ENCODE measurements at places on chromosomes 11 and 22. TPM values are rescaled to one million over a fixed set of nuclear protein-coding genes. Genes with fewer than 3 reads are reported as not detected.

DNA sequence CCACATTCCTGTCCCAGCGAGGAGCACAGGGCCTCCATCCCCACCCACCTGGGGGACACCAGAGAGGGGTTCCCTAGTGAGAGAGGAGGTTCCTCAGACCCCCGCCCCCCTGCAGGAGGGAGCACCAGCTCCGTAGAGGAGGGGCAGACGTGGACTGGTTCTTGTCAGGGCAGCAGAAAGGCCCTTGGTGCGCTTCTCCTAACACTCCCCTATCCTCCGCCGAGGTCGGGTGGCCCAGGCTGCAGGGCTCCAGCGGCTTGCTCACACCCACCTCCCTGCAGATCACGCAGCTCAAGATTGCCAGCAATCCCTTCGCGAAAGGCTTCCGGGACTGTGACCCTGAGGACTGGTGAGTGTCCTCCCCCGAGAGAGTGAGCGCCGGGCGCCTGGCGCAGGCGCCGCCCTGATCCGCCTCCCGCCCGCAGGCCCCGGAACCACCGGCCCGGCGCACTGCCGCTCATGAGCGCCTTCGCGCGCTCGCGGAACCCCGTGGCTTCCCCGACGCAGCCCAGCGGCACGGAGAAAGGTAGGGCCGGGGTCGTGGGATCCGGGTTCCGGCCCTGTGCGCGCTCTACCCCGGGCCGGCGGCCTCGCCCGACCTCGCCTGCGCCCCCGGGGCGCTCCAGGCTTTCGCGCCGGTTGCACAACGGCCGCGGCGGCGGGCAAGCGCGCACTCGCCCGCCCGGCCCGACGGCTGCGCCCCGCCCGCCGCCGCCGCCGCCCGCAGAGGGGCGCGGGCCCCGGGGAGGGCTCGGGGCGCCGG is 5.1 kb downstream of the TBX1 start:
- DNase-seq: no peak
- H3K36me3 ChIP-seq: no peaks in the 10 kb centered on the region
- H3K4me1 ChIP-seq: peaks cover 4% of the 10 kb centered on the region
- no peak overlapping the region for H3K27ac ChIP-seq
- no peaks in the 10 kb centered on the region for H3K27me3 ChIP-seq

GRCh38 chr11:65976216-65977176 is 15.0 kb downstream of the SART1 start:
- no peak overlapping the region for H3K27ac ChIP-seq
- no peaks in the 10 kb centered on the region for H3K27me3 ChIP-seq
- no peak for DNase-seq
- no peak overlapping the region for H3K4me3 ChIP-seq
- no peaks in the 10 kb centered on the region for H3K4me1 ChIP-seq

The OR10G7 gene
- total RNA-seq: not detected

The USP2 gene
- total RNA-seq: 15.4 TPM

DNA sequence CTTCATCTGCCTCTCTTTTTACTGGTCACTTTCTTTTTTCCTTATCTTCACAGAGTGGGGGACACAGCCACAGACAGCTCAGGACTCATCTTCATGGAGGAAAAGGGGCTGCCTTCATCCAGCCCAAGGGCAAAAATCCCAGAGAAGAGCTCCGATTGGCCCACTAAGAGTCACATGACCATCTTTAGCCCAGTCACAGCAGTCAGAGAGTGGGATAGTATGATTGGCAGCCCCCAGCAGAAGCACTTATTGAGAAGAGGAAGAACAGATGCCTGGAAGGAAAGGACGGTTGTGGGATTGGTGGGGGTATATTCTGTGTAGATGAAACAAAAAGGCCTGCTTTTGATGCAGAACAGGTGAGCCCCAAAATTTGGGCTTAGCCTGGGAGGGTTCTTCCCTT is 77.8 kb downstream of the MN1 start:
- H3K4me1 ChIP-seq: no peaks in the 10 kb centered on the region
- no peaks in the 10 kb centered on the region for H3K36me3 ChIP-seq
- H3K27ac ChIP-seq: no peak overlapping the region

GRCh38 chr11:126061707-126062678 is 673 bp downstream of the CDON start:
- DNase-seq: no peak
- peaks cover 8% of the 10 kb centered on the region for H3K4me1 ChIP-seq
- no peak overlapping the region for H3K27ac ChIP-seq
- peak overlapping the region; percentile 57 for H3K4me3 ChIP-seq

GRCh38 chr11:65856689-65857499 is 1.1 kb downstream of the CFL1 start:
- peaks cover 31% of the 10 kb centered on the region for H3K4me1 ChIP-seq
- H3K36me3 ChIP-seq: peaks cover 48% of the 10 kb centered on the region
- no peaks in the 10 kb centered on the region for H3K27me3 ChIP-seq
- peak overlapping the region; percentile 95 for H3K4me3 ChIP-seq

GRCh38 chr22:32692371-32692770 is 109.1 kb upstream of the TIMP3 start:
- no peaks in the 10 kb centered on the region for H3K27me3 ChIP-seq
- no peak for DNase-seq

DNA sequence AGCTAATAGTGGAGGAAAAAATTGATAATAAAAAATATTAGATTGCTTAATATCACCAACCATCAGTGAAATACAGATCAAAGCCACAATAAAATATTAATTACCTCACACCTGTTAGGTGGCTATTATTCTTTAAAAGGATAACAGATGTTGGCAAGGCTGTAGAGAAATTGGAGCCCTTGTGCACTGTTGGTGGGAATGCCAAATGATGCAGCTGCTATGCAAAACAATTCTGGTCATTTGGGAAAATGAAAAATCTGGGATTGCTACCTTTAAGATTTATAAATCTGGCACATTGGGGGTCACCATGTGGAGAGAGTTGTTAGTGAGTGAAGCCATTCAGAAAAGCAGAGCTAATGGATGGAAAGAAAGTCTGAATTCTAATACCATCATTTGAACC is 143.4 kb downstream of the FCHSD2 start:
- DNase-seq: no peak
- H3K27ac ChIP-seq: peak overlapping the region; percentile 60
- peaks cover 44% of the 10 kb centered on the region for H3K36me3 ChIP-seq
- no peaks in the 10 kb centered on the region for H3K27me3 ChIP-seq
- H3K4me1 ChIP-seq: peaks cover 66% of the 10 kb centered on the region

The SAA4 gene
- total RNA-seq: not detected

DNA sequence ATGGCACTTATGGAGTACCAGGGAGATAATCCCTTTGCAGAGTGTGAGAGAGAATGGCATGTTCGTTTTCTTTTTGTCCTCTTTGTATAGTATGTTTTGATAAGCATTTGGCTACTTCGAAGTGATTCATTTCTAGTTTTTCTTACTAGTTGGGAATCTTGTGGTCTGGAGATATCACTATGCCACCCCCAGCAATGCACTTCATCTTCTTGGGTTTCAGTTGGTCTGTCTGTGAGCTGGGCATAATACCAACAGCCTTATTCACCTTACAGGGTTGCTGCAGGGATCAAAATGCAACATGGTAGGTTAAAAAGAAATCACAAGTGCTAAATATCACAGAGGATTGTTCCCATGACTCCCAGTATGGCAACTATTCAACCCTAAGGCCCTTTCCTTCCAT is 387.8 kb upstream of the CADM1 start:
- no peak overlapping the region for H3K4me3 ChIP-seq
- H3K36me3 ChIP-seq: no peaks in the 10 kb centered on the region
- no peaks in the 10 kb centered on the region for H3K27me3 ChIP-seq
- no peak overlapping the region for H3K27ac ChIP-seq
- no peak for DNase-seq

GRCh38 chr11:16632295-16633200 is 105.9 kb upstream of the C11orf58 start:
- H3K4me1 ChIP-seq: no peaks in the 10 kb centered on the region
- no peak overlapping the region for H3K27ac ChIP-seq
- peak; percentile 62 for DNase-seq
- H3K4me3 ChIP-seq: no peak overlapping the region

GRCh38 chr11:116275635-116276034 is 497.2 kb downstream of the BUD13 start:
- no peak overlapping the region for H3K27ac ChIP-seq
- no peak for DNase-seq
- no peaks in the 10 kb centered on the region for H3K4me1 ChIP-seq
- H3K4me3 ChIP-seq: no peak overlapping the region
- no peaks in the 10 kb centered on the region for H3K27me3 ChIP-seq
- no peaks in the 10 kb centered on the region for H3K36me3 ChIP-seq

DNA sequence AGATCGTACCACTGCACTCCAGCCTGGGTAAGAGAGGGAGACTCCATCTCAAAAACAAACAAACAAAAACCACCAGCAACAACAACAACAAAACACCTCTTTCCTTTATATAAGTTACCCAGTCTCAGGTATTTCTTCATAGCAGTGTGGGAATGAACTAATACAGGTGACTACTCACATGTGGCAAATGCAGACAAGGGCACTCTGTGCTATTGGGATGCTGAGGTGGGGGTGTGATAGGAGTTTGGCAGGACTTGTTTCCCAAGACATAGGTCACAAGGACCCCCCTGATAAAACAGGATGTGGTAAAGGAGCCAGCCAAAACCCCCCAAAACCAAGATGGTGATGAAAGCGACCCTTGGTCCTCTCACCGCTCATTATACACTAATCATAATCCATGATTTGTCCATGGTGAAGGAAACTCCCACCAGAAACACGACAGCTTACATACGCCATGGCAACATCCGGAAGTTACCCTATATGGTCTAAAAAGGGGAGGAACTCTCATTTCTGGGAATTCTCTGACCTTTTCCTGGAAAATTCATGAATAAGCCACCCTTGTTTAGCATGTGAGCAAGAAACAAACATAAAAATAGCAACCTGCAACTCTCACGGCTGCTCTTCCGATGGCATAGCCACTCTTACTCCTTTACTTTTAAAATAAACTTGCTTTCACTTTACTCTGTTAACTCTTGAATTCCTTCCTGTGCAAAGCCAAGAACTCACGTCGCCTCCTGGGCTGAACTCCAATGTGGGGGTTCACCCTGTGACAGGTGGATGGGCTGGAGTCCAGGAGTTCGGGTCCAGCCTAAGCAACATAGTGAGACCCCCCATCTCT is 18.8 kb upstream of the INCENP start:
- no peaks in the 10 kb centered on the region for H3K27me3 ChIP-seq
- 0 out of 2 replicates have a peak, but pooled peaks cover 2% of the 10 kb centered on the region for H3K4me1 ChIP-seq
- no peaks in the 10 kb centered on the region for H3K36me3 ChIP-seq
- no peak overlapping the region for H3K4me3 ChIP-seq
- H3K27ac ChIP-seq: no peak overlapping the region

- no peaks in the 10 kb centered on the region for H3K36me3 ChIP-seq
- no peak overlapping the region for H3K4me3 ChIP-seq
- H3K27me3 ChIP-seq: no peaks in the 10 kb centered on the region
- H3K4me1 ChIP-seq: peaks cover 8% of the 10 kb centered on the region
Measured at GRCh38 chr22:43826142-43827002, 14.3 kb upstream of the EFCAB6 start.

- peaks cover 19% of the 10 kb centered on the region for H3K4me1 ChIP-seq
- DNase-seq: peak; percentile 82
- no peaks in the 10 kb centered on the region for H3K36me3 ChIP-seq
- H3K4me3 ChIP-seq: peak overlapping the region; percentile 70
- H3K27me3 ChIP-seq: no peaks in the 10 kb centered on the region
Measured at GRCh38 chr11:124746621-124747243, 5.3 kb downstream of the VSIG2 start.

- H3K4me3 ChIP-seq: no peak overlapping the region
- H3K27me3 ChIP-seq: no peaks in the 10 kb centered on the region
- H3K27ac ChIP-seq: no peak overlapping the region
- no peak for DNase-seq
- peaks cover 9% of the 10 kb centered on the region for H3K4me1 ChIP-seq
- no peaks in the 10 kb centered on the region for H3K36me3 ChIP-seq
Measured at GRCh38 chr11:86097980-86098379, 29.1 kb upstream of the PICALM start.

DNA sequence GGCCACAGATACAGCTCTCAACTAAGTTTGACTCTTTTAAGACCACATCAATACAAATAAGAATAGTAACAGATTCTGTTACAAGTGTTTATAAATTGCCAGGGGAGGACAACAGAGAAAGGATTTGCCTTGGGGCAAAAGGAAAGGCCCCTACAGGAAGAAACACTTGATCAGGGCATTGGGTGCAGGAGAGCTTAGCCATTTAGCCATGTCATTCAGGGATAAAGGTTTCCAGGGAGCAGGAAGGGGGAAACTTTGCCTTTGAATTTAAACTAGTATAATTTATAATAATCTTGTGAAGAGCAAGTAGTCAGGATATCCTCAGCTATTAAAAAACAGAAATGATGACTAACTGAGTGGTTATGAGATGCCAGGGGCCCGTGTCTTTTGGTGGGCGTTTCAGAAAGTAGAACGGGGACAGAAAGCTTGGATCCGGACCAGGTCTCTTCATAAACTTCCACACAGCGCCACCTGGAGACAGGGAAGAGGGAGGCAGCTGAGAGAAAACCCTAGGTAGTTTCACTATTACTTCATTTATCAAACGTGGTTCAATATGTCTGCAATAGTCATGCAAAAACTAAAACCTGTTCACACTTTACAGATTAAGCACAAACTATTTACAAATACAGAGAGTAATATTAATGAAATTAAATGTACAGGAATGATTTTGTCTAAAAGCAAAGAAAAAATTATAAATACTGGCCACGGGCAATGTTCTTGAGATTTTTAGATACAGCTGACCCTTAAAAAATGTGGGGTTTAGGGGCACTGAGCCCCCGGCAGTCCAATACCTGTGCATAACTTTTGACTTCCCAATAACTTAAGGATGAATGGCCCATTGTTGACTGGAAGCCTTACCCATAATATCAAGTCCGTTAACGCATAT is 11.0 kb upstream of the SLC5A4 start:
- H3K27ac ChIP-seq: no peak overlapping the region
- H3K4me3 ChIP-seq: no peak overlapping the region
- H3K27me3 ChIP-seq: no peaks in the 10 kb centered on the region
- no peaks in the 10 kb centered on the region for H3K36me3 ChIP-seq

GRCh38 chr22:30891781-30892180 is 76.8 kb downstream of the MORC2 start:
- no peaks in the 10 kb centered on the region for H3K27me3 ChIP-seq
- no peak for DNase-seq
- H3K27ac ChIP-seq: no peak overlapping the region
- H3K36me3 ChIP-seq: no peaks in the 10 kb centered on the region
- H3K4me3 ChIP-seq: no peak overlapping the region

- no peaks in the 10 kb centered on the region for H3K4me1 ChIP-seq
- no peaks in the 10 kb centered on the region for H3K27me3 ChIP-seq
- no peaks in the 10 kb centered on the region for H3K36me3 ChIP-seq
- no peak overlapping the region for H3K27ac ChIP-seq
- no peak overlapping the region for H3K4me3 ChIP-seq
- DNase-seq: no peak
Measured at GRCh38 chr22:40014667-40015248, 20.0 kb downstream of the FAM83F start.

The ASCL2 gene
- total RNA-seq: not detected

- no peaks in the 10 kb centered on the region for H3K27me3 ChIP-seq
- no peak overlapping the region for H3K27ac ChIP-seq
- DNase-seq: no peak
Measured at GRCh38 chr11:61659413-61660196, 20.6 kb upstream of the DAGLA start.

DNA sequence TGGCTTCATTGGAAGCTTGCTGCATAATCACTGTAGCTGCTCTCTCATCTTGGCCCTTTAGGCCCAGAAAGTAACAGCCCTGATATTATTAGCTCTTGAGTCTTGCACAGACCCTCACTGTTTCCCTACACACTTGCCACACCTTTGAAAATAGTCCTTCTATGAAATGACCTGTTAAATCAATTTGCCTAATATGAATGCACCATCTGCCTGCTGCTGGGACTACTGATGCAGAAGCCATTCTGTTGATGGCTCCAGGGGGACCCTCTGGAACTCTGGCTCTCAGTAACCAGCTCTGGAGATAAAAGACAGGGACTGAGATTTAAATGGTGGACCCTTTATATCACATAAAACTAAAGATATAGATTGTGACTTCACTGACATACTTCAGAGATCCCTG is 14.7 kb upstream of the AMPD3 start:
- no peak overlapping the region for H3K4me3 ChIP-seq
- H3K27me3 ChIP-seq: no peaks in the 10 kb centered on the region
- no peak overlapping the region for H3K27ac ChIP-seq
- no peak for DNase-seq
- no peaks in the 10 kb centered on the region for H3K36me3 ChIP-seq
- peaks cover 6% of the 10 kb centered on the region for H3K4me1 ChIP-seq
